ENCODE measurements at places on chromosomes 12 and 14.

DNA sequence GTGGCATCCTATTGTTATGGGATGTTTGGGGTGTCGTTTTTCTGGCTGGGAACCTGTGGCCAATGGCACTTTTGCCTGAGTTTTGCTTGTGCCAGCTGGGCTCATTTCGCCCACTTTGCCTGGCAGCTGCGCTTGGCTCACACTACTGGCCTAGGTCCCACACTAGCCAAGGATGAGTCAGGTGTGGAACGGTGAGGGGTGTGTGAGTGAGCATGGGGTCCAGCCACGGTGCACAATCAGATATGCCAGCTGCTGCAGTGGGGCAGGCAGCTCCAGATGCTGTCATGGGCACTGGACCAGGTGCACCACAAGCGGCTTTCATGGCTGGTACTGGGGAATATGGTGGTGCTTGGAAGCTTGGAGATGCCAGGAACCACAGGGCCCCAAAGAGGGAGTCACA is 21.5 kb downstream of the TRHDE start:
- no peak for DNase-seq

- no peak for DNase-seq
These were observed 39.2 kb upstream of the P2RX7 start for GRCh38 chr12:121093487-121093891.

DNA sequence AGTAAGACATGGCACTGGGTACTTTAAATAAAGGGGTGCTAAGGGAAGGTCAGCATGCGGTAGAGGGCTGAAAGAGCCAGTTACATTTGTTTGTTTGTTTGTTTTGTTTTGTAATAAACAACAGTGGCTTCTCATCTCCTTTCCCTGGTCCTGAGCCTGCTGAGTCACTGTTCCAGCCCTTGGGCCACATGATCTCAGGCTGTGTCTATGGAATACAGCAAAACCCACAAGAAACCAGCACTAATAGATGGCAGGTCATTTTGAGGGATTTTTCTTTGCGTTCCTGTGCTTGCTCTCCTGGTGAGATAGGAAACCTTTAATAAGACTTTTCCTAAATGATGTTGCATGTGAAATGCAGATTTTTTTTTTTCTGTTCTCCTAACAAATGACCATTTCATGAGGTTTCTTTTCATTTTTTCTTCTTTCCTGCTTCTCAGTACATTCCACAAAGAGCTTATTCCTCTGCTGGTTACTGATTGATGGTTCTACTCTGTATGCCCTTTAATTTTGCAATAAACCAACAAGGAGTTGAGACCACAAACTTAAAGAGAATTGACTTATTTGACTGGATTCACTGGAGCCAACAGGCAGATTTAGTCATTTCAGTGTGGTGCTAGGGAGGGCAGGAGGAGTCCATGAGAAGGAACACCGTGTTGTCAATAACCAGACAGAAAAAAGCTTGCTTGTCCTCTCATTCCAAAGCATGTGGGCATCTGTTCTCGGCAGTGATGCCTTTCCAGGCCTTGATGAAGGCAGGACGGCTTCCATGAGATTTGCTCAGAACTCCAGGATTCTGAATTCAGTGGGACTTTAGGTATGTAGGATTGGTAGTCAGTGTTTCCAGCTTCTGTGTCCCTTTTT is 459.2 kb downstream of the RAD51B start:
- DNase-seq: peak; percentile 76

- DNase-seq: no peak
These were observed 798.1 kb downstream of the NRXN3 start for GRCh38 chr14:78968265-78968664.

DNA sequence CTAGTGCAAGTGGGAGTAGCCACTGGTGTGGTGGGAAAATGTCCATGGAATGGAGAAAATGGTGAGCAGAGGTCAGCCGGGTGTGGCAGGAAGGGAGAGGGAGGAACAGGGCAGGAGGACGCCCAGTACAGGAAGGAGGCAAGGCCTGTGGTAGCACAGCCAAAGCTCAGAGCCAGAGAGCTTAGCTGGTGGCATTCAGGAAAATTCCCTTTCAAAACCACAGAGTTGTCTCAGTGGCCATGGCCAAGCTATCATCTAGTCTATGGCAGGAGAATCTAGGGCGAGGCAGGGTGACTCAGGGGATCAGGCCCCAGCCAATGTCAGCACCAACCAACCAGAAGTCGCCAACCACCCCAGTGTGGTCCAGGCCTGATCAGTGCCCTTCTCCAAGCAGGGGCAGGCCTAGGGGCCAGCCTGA is 67.7 kb upstream of the DDX11 start:
- peak; percentile 57 for DNase-seq

GRCh38 chr12:131120831-131121271 is 167.1 kb downstream of the ADGRD1 start:
- no peak for DNase-seq

GRCh38 chr12:1463073-1463905 is 131.1 kb downstream of the FBXL14 start:
- peak; percentile 30 for DNase-seq

- DNase-seq: peak; percentile 40
These were observed at the start of gene KCNK13 for GRCh38 chr14:90061685-90062126. Gene KCNK13, plus strand, starts transcription at chr14:90061994. Its CDS starts 212 bp downstream, at chr14:90062206.

DNA sequence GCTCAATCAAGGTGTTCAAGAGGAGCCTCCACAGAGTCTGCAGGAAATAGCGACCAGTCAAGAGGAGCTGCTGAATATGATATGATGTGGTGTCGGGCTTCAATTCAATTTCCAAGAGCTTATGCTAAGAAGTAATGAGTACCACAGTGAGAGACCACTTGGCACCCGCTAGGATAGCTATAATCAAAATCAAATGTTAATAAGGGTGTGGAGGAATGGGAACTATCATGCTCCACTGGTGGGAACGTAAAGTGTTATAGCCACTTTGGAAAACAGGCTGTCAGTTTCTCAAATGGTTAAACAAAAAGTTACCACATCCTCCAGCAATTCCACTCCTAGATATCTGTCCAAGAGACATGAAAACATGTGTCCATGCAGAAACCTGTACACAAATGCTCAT is 6.7 kb downstream of the POLR3B start:
- DNase-seq: no peak

DNA sequence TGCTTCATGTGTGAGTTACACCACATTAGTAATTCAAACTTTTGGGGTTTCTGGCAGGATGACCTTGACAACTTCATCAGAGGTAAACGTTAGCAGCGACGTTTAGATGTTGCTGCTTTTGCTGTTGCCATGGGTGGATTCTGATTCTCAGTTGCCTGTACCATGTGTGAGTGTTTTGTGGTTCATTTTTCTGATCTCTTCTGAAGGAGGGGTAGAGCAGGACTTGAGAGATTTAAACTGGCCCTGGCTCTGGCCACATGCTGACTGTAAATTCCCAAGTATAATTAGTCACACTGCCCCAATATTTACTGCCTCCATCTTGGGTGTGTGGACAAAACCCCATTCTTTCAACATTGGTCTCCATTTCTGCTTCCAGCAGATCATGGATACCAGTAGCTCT is 110.4 kb downstream of the ETV6 start:
- DNase-seq: no peak

GRCh38 chr12:118356809-118357256 is 15.9 kb downstream of the TAOK3 start:
- DNase-seq: peak; percentile 88

- no peak for DNase-seq
These were observed 186.2 kb downstream of the NRXN3 start for GRCh38 chr14:78356391-78356790.

GRCh38 chr14:100128688-100129087 is 30.8 kb downstream of the DEGS2 start:
- no peak for DNase-seq

- DNase-seq: peak; percentile 73
These were observed 508 bp upstream of the KCNH5 start for GRCh38 chr14:63045612-63046320.

DNA sequence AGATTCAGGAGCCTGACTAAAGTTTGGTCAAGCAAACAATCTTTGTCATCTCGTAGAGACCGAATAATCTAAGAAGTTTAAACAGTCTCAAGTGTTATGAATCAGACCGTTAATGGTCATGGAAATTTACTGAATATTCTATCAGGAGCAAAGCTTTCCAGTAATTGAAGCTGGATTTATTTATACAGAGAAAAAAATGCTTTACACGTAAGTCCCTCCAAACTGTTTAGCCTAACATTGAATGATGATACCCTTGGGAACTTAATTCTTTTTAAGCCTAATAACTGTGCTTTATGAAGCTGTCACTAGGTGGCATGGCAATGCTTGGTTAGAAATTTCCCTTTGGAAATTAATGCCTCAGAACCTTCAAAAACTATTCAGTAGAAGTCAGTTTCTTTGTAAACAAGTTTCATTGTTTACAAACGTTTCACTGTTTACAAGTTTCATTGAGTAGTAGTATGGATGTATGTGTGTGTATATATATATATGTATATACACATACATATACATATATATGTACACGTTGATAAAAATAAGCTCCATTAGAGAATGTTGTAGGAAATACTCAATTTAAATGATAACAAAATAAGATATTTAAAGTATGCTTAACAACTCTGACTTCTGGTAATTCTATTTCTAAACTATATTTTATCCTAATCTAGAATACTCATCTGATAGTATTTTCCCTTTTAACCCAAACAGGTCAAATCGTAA is 32.1 kb downstream of the DEPDC4 start:
- peak; percentile 80 for DNase-seq

DNA sequence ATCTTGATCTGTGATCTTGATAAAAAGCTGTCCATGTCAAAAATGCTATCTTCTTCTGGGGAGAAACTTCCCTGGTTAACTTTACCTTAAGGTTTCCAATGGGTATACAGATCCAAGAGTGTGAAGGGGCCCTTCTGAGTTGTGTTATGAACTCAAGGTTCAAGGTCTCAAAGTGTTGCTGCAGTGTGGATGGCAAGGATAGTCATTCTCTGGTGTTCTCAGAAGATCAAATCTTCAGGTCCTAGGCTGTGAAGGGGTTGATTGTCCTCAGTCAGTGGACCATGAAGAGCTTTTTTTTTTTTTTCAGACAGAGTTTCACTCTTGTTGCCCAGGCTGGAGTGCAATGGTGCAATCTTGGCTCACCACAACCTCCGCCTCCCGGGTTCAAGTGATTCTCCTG is 114.4 kb downstream of the SPTSSA start:
- no peak for DNase-seq

DNA sequence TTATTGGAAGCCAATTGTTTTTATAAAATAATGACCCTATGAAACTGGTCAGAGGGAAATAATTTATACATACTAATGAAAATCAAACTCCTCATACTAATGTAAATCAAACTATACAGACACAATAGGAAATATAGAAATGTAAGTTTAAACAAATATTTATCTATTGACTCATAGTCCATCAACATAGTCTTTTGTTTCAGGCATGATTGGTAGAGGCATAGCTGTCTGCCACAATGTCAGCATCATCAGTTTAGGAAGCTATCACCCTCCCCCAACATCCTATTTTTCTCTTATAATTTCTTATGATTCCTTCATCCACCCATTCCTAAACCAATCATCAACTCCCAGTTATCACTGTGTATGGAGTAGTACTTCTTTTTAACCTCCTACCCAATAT is 117.7 kb downstream of the SLC38A6 start:
- DNase-seq: no peak

DNA sequence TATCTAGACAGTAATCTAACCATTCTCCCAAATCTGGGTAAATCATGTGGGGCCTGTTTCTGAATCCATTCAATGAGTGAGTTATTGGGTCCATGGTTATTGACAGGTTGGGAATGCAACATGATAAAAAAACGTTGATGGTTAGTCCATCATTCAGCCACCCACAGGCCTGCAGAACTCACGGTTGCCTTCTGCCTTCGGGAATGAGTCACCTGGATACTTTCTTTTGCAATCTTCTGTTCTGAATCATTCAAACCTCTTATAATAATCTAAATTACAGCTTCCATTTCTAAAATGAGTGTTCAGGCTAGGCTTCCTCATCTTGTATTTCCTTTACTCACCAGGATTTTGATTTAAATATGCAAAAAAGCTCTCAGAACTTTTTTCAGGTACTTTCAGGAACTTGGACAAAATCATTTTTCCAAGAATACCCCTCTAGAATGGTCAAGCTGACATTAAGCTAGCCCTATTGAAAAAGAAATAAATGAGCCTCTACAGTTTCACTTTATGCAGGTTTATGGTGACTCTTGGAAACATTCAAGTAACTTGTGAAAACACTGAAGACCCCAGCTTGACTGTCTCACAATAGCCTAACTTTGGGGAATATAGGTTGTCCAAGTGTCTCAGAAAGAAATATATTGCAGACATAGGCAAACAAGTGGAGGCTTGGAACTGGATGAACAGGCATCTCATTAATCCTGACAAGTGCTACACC is 94.4 kb downstream of the KCNK10 start:
- DNase-seq: no peak

DNA sequence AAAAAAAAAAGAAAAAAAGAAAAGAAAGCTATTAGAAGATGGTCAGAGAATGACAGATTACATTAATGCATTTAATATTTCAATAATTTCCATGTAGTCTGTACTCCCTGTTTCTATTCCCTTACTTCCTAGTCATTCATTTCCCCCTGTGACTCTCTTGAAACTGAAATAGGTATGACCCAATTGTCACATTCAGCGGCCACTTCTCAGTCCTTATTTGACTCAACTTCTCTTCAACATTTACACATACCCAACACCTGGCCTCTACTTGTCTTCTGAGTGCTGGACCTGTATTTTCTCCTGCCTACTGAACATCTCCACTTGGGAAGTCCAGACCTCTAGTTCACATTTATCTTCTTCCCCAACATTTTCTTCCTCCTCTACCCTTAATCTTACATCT is 7.2 kb downstream of the EEA1 start:
- DNase-seq: no peak

DNA sequence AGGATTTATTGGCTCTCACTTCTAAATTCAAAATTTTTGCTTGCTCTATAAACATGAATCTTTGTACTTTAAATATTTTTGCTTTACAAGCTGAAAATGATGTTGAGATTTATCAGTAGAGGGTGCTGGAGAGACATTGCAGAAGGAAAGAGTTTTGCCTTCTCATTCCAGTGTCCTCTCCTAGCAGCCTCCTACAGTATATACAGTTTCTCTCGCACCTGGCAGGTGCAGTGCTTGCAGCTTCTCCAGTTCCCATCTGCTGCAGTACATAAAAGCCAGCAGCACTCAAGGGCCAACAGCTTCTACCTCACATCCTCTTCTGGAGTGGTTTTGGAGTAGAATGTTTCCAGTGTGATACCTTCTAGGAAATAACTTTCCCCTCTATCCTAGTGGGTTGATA is 601.8 kb upstream of the ATXN7L3B start:
- DNase-seq: peak; percentile 42

- no peak for DNase-seq
These were observed 6.2 kb upstream of the DCAF11 start for GRCh38 chr14:24108336-24108874.

DNA sequence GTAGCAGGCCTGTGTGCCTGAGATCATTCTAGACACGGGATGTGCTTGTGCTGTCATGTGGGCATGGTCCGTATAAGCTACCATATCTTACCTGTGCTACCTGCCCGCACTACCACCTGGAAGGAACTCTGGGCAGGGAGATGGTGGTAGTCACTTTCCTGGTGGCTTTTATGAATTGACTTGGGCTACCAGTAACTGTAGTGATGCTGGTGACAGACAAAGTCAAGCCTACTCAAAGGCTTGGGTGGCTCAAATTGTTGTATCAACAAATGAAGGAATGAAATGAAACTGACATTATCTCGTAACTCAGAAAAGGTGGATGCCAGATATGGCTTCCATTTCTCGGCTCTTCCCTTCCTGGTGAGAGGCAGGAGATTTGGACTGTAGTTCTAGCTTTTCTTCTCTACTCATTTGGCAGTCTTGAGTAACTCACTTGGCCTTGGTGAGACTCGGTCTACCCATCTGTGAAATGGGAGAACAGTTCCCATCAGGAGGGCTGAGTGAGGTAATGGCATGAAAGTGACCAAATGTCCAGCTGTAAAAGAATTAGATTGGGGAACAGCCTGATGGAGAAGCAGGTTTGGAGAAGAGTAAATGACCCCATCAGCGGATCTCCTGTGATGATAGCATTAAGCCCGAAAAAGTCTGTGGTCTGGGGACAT is 81.3 kb downstream of the NOS1 start:
- DNase-seq: no peak
